ENCODE measurements at places on chromosomes 12 and 14. TPM values are rescaled to one million over a fixed set of nuclear protein-coding genes. Genes with fewer than 3 reads are reported as not detected.

DNA sequence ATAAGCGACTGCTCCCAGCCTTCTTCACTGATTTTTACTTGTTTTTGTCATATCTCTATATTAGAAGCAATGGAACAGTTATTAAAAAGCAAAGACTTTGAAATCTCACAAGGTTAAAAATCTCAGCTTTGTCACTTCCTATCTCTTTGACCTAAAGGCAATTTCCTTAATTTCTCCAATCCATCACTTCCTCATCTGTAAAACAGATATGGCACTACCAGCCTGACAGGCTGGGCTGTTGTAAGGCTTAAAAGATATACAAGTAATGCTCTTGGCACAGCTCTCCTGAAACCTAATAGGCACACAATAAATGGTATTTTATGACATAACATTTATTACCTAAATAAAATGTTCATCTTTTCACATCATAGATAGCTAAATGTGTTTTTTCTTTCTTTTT lies 25.6 kb downstream of the ATXN2 start:
- H3K36me3 ChIP-seq: peaks cover 3% of the 10 kb centered on the region
- H3K4me3 ChIP-seq: no peak overlapping the region
- no peak overlapping the region for H3K27ac ChIP-seq
- peaks cover 20% of the 10 kb centered on the region for H3K4me1 ChIP-seq
- DNase-seq: no peak

DNA sequence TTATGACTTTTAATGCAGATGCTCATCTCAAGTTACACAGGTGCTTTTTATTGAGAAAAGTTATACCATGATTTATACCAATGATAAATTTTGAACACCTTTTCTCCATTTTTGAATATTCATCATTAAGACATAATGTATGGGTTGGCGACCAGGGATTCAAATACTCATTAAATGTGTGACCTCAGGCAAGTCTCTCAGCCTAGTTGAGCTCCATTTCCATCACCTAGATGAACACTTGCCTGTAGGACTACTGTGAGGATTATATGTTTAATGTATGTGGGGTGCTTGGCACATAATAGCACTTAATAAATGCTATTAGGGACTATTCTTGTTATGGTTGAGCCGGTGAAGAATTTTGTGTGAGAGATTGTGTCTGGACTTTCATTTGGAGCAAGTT lies 228.6 kb downstream of the CHST11 start:
- no peaks in the 10 kb centered on the region for H3K4me1 ChIP-seq
- no peaks in the 10 kb centered on the region for H3K27me3 ChIP-seq
- H3K4me3 ChIP-seq: no peak overlapping the region
- no peak for DNase-seq

- H3K36me3 ChIP-seq: no peaks in the 10 kb centered on the region
- no peak overlapping the region for H3K27ac ChIP-seq
- no peaks in the 10 kb centered on the region for H3K27me3 ChIP-seq
Measured at GRCh38 chr14:79199217-79199616, 1012.1 kb downstream of the DIO2 start.

- peak overlapping the region; percentile 37 for H3K27ac ChIP-seq
- no peak overlapping the region for H3K4me3 ChIP-seq
- H3K36me3 ChIP-seq: no peaks in the 10 kb centered on the region
- DNase-seq: no peak
Measured at GRCh38 chr12:116455540-116456329, 103.4 kb upstream of the MAP1LC3B2 start.

Gene RNASE7
- not detected for total RNA-seq
